ENCODE measurements at places on chromosomes 6 and 20.

DNA sequence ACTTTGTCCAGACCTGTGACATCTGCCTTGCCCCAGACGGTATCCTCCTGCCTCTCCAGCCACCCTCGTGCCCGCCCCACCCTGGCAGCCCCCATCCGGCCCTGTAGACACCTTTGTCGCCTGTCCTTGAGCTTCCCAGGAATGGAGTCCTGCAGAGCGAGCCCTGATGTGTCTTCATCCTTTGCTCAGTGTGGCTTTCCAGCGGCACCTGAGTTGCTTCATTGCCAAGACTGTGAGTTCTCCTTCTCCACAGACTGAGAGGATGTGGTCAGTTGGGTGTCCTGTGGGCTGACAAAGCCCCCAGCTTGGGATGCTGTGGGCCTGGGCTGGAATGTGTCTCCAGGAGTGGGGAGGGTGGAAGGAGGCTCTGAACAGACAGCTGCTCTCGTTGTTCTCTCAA, 1.7 kb upstream of the CST4 start:
- no peak for DNase-seq

GRCh38 chr6:36616893-36617521, 22.8 kb downstream of the SRSF3 start:
- no peak for DNase-seq

- no peak for DNase-seq
Measured at GRCh38 chr6:36622901-36623546, 28.9 kb downstream of the SRSF3 start.

DNA sequence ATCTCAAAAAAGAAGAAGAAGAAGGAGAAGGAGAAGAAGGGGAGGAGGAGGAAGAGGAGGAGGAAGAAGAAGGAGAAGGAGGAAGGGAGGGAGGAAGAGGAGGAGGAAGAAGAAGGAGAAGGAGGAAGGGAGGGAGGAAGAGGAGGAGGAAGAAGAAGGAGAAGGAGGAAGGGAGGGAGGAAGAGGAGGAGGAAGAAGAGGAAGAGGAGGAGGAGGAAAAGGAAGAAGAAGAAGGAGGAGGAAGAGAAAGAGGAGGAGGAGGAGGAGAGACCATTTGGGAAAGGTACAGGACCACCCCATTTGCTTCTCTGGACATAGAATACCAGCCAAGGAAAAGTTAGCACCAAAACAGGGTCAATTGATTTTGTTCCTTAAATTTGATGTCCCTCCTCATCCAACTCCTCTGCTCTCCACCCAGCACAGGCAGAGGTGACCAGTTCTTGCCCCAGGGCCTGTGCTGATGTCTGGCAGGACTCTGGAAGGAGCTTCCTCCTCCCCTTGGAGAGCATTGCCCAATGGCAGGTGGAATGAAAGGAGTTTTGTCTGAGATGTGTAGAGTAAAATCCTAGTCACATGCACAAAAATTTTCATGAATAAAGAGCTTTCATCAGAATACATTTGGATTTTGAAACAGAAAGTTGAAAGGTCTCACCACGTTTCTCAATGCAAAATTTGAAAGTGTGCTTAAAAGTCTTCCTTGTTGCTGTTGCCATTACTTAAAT, 182.9 kb downstream of the LY86 start:
- no peak for DNase-seq

DNA sequence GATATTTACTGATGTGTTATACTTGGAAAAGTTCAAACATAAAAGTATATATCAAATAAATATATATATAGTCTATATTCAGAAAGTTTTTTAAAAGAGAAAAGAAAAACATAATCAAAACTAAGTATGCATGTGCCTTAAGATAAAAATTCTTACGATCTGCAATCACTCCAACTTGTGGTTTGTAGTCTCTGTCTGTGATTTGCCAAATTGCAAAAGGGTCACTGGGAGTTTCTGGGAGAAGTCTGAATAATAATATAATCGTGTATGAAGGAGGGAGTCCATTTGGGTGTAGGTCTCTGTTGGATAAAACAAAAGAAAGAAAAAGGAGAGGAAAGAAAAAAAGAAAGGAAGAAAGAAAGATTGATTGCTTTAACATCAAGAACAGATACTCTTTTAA, 92.4 kb downstream of the COL12A1 start:
- no peak for DNase-seq

DNA sequence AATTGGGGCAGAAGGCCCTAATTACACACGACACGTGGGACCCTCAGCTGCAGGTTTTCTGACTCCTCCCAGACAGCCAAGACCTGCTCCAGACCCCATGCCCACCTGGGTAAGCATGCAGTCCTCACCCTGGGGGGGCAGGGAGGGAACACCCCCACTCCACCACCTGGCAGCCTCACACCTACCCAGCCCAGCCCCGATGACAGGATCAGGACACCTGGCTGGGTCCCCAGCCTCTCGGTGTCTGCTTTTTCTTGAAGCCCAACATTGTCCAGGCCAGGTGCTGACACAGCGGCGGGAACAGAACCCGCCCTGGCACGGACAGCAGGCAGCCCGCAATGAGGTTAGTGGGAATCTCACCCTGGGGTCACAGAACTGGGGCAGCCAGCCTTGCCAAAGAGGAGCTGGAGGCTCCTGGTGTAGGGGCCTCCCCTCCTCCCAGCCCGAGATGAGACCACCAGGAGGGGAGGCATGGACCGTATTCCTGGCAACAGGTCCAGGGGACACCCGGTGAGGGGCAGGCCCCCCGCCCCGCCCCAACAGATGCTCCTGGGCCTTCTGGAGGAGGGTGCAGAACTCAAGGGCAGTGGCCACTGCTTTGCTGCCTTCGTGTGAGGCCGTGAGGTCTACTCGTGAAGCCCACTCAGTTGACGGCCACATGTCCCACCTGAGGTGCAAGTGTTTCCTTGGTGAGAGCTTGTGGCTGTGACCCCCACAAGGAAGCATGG, 103.8 kb downstream of the DLL1 start:
- no peak for DNase-seq

- no peak for DNase-seq
Measured at GRCh38 chr20:50049442-50050026, 63.4 kb downstream of the UBE2V1 start.

- DNase-seq = no peak
Measured at GRCh38 chr20:19874040-19874727, 116.1 kb downstream of the RIN2 start.
